ENCODE measurements at places on chromosomes 2 and 18.

GRCh38 chr2:62806231-62806630 lies 100.7 kb downstream of the EHBP1 start:
- no peak for DNase-seq

- no peak for DNase-seq
Measured at GRCh38 chr2:20483194-20483895, 36.5 kb downstream of the RHOB start.

DNA sequence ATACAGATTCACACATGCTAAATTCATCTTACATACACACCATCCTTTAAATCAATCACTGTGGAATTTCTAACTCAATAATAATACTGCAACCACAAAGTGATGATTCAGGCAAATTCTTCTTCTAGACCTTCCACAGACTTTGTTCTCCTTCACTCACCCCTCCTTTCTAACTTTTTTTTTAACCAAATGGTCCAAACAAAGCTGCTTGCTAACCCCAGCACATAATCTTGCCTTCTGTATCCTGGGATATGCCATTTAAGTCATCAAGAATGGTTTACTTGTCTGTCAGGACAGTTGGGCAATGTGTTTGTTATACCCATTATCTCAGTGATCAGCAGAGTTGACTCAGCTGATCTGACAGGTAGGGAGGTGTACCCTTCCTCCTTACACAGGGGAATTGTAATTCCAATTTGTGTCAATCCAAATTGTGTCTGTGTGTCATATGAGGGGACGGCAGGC lies 10.0 kb downstream of the SLC40A1 start:
- no peak for DNase-seq

DNA sequence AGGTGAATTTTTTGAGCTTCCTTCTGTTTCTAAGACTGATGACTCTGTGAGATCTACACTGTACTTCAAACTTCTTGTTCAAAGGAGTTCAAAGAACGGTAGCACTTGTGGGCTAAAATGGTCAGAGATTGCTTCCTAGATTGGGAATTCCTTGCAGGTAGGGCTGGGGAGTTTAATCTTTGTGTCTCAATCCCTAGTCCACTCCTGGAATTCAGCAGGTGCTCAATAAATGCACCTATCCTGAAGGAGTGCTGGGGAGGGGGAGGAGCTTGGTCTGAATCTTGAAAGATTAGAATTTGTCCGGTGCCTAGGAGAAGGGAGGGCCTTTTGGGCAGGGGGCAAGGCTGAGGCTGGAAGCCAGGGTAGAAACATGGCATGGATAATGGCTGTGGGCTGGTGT lies 34.6 kb downstream of the TMEM17 start:
- DNase-seq: no peak

DNA sequence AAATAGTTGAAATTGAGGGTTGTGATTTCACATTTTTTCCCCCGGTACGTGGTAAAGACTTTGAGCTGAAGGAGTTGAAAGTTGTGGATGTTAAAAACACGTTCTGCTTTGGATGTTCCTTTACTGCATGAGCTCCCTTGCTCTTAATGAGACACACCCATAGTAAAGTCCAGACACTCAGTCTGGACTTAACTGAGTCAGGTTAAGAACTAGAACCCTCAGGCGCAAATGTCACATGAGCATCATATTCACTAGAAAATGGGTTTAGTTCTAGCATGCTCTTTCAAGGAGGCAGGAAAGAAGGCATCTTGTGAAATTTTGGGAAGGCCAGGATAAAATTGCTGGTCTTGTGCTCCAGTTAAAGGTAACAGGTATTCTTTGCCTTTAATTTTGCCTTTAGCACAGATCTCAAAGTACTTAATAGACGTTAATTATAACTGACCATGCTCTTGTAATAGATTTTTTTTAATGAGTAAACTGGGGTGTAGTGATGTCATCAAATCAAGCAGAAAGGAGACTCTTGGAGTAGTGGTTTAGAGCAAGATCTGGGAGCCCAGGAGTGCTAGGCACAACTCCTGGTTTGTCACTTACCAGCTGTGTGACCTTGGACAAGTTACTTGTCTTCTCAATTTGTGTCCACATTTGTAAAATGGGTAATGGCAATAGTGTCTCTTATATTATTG lies 20.6 kb downstream of the ITGA6 start:
- DNase-seq: no peak

DNA sequence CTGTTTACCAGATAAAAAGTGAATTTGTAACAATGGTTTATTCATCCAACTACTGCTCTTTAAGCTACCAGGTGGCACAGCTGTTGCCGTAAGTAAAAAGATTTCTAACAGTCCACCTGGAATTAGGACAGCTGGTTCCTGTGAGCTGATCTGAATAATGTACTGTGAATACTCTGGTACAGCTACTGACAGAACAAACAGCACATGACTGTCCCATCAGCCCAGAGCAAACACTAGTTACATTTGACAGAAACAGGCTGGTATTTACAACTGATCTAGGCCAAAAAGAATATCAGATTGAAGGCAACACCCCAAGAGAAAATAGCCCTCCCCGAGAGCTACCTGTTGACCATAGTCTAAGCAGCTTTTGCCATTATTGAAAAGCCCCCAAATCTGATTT lies 840.4 kb downstream of the CPS1 start:
- no peak for DNase-seq

DNA sequence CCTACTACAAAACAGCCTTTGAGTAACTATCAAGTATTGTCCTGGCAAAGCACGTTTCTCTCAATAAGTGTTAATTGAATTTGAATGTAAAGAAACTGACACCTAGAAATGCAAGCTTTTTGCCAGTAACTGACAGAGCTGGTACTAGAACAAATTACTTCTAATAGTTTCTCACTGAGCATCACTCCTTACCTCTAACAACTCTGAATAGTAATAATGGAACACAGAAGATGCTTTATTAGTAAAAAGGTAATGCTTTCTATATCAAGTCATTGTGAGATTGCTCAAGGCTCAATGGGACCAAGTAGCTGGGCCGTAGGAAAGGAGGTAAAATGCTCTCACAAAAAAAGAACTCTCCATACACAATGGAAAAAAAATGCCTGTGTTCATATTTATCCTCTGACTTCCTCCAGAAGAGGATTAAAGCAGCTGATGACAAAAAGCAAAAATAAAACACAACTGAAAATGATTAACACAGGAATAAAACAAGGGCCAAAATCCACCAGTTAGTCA lies 11.8 kb downstream of the RASGRP3 start:
- DNase-seq: no peak

DNA sequence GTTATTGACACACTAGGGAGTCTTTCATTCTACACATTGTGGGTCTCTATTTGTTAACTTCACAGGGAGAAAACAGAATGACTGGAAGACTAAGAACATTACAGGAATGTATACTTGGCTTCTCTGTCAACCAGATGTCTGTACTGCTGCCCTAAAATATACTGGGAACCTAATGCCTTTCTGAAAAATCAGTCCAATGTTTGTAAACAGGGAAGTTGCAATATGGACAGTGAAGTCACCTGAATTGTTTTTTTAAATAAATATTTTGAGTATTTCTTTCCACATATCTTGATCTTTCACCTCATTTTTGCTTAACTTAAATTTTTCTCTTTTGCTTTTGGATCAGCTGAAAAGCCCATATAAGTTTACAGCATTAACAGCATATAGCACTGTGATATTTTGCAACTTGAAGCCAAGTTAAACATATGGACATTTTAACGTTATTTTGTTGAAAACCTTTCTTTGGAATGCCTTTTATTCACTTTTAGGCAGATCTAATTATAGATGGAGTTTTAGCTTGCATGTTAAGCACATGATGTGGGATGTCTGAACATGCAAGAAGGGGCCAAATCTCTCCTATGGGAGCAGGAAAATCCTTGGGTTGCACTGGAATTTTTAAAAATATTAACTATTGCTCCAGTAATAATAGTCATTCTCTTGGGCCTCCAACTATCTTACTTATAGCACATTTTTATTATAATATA lies 137.7 kb upstream of the TWIST2 start:
- no peak for DNase-seq

GRCh38 chr2:134398300-134398699 lies 144.4 kb downstream of the MGAT5 start:
- no peak for DNase-seq

GRCh38 chr18:13240060-13240725 lies 21.6 kb downstream of the LDLRAD4 start:
- DNase-seq: no peak

GRCh38 chr2:168968342-168968741 lies 62.8 kb downstream of the ABCB11 start:
- DNase-seq: no peak

- no peak for DNase-seq
Measured at GRCh38 chr2:4964001-4964540, 728.1 kb upstream of the SOX11 start.

GRCh38 chr2:53632714-53633113 lies 134.9 kb upstream of the CHAC2 start:
- no peak for DNase-seq

DNA sequence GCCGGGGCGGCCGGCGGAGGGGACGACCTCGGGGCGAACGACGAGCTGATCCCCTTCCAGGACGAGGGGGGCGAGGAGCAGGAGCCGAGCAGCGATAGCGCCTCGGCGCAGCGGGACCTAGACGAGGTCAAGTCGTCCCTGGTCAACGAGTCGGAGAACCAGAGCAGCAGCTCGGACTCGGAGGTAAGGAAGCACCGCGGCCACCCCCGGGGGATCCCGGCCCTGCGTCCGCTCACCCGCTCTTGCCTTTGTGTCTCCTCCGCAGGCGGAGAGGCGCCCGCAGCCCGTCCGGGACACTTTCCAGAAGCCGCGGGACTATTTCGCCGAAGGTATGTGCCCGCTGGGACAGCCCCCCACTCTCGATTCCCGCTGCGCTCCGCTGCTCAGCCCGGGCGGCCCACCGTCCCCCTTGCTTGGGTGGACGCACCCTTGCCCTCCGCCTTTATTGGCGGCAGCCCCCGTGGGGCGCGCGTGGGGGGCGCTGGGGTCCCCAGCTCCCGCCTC lies 611 bp downstream of the TCF7L1 start:
- no peak for DNase-seq

GRCh38 chr2:223976635-223977226 lies 19.5 kb downstream of the MRPL44 start:
- no peak for DNase-seq

- DNase-seq: no peak
Measured at GRCh38 chr2:219104107-219105035, 43.6 kb upstream of the IHH start.

DNA sequence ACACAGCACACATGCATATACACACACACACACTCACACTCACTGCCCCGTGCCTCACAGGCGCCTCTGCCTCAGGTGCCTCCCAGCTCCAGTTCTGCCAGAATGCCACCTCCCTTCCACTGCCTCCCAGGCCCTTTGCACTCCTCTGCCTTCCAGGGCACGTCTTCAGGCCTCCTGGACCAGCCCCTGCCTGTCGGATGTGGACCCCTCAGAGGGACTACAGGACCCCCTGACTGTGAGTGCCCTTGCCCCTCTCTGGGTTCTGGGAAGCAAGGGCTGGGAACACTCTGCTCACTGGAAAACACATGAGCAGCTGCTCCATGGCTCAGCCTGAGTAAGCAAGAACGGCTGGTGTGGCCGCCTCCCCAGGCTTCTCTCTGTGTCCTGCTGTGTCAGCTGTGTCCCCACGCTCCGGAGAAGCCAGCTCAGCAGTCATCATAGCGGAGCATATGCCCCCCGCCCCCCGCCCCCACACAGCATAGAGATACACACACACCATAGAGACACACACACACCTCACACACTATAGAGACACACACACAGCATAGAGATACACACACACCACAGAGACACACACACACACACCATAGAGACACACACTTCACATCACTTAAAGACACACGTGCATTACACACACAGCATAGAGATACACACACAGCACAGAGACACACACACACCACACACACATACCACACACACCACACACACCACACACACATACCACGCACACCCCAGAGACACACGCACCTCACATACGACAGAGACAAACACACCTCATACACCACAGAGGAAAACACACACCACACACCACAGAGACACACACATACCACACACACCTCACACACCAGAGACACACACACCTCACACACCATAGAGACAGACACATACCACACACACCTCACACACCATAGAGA lies 271.3 kb downstream of the CYRIA start:
- no peak for DNase-seq

GRCh38 chr2:109499566-109499965 lies 114.2 kb downstream of the SEPTIN10 start:
- DNase-seq: no peak

DNA sequence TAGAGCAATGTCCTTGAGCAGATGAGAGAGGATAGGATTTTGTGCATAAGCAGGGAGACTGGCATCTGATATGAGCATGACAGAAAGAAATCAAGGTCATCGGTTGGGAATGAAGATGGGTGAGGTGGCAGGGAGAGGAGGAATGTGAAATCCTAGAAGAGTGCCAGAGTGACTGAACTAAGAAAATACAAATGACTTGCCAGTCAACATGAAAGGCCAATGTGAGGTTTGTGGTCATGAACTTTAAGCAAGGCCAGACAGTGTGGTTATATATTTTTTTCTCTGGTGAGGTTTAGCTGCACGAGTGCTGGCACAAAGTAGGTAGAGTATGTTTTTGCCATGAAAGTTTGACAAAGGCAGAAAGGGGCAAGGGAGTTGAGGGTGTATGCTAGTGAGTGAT lies 21.2 kb downstream of the QPCT start:
- DNase-seq: no peak

DNA sequence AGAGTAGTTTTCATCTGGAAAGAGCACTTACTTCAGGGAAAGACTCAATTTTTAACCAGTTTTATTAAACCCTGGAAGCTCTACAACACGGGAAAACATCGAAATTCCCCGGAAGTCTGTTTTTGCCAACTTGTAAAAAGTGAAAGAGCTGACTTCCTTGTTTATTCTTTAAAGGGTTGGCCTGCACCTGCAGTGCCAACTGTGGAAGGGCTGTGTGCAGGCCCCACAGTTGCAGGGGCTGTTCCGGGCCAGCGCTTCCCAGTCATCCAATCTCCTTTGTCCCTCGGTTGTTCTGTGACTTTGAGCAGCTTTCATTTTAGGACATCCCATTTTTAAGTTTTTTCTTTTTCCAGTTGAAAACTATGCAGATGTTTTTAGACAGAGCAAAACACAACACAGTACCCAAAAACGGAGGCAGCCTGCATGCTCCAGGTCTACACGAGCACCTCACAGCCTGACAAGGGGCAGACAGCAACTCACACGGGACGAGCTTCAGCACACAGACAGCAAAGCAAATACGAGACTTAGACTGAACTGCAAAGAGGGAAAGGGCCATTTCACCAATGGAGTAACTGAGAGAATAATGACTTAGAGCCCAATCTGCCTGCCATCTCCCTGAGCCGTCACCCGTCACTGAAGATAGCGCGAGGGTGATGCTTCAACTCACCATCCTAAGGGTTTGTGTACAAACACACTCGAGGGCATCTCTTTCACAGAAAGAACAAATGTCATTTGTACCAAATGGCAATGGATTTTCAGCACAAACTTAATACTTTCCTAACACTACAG lies 70.6 kb downstream of the EMILIN2 start:
- no peak for DNase-seq

- no peak for DNase-seq
Measured at GRCh38 chr2:19250906-19251305, 107.5 kb downstream of the OSR1 start.
